ENCODE measurements at places on chromosomes 7 and 10.

- no peak for DNase-seq
These were observed 28.6 kb upstream of the SLC16A12 start for GRCh38 chr10:89563861-89564478.

GRCh38 chr10:5888351-5888750 is 1.3 kb downstream of the ANKRD16 start:
- no peak for DNase-seq

- no peak for DNase-seq
These were observed 2.3 kb upstream of the SLC29A3 start for GRCh38 chr10:71316786-71317160.

DNA sequence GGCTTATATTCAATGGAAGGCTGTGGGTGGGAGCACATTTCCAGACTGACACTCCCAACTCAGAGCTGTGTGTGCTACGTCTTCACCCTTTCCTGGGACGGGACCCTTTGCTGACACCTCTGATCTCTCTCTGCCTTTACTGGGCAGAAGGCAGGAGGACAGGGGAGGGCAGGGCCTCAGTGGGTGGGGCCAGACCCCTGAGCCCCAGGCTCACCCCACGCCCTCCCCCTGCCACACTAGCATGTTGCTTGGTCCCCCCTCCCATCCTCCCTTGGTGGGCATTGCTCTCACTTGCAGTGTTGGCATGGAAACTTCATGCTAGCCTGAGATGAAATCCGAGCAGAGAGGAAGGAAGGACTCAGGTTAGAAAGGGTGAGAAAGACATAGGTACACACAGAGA is 18.4 kb downstream of the TMEM273 start:
- DNase-seq = no peak

DNA sequence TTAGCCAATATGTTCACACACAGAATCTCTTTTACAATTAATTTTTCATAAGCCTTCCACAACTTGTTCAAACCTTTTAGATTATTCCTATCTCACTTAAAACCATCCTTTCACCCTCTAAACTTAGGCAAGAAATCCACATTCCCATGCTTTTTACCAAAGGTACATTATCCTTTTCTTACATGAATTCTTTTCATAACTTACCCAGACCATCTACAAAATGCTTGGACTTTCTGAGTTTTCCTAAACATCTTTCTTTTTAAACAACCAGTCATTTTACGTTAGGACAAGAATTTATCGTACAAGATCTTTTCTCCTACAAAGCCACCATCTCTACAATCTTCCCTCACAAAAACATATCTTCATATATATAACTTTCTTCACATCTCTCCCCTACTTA is 18.8 kb upstream of the GARS1 start:
- DNase-seq = no peak

DNA sequence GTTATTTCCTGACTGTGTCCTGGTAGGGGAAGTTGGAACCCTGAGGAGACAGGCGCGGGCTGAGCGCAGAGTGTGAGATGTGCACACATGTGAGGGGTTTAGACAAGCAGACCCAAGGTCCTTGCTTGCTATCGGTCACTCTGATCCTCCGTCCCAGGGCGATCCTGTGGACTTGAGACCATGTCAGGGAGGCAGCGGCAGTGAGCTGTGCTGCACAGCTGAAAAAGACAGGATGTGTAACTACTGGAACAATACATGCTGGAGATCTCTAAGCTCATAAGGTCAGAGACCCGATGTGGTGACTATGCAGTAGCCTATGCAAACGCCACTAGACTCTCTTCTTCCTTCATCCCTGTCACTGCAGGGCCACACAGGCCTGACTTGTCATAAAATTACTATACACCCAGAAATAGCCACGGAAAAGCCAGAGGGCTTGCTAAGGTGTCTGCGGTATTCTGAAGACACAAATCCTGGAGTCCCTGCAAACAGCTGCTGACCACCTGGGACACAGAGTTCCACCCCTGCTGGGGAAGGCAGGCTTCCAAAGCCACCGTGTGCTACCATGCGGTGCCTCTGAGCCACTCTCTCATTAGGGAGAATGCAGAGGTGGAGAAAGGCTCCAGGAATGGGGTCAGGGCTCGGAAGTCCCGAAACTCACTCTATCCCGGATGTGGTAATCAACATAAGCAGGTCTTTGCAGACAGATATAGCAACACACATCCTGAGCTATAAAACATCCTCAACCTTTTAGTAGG is 91.1 kb upstream of the DDC start:
- no peak for DNase-seq

GRCh38 chr10:68997211-68997610 is 8.6 kb downstream of the KIFBP start:
- no peak for DNase-seq

GRCh38 chr7:158979635-158980351 is 123.4 kb downstream of the DYNC2I1 start:
- no peak for DNase-seq

DNA sequence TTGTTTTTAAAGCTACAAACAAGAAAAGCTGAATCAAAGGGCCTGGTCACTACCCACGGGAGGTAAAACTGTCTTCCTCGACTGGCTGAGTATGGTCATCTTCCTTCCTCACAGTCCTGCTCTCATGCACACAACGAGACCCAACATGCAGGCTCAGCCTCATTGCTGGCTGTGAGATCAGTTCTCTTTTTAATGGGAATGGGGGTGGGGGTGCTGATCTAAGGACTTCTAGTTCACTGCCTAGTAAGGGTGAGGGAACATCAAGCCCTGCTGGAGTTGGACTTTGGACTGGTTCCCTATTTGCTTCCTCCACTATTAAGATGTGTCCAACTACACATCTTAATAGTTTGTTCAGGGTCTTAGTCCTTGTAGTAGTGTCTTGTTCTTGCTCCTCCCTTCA is 48.2 kb downstream of the ABCB4 start:
- DNase-seq = no peak

DNA sequence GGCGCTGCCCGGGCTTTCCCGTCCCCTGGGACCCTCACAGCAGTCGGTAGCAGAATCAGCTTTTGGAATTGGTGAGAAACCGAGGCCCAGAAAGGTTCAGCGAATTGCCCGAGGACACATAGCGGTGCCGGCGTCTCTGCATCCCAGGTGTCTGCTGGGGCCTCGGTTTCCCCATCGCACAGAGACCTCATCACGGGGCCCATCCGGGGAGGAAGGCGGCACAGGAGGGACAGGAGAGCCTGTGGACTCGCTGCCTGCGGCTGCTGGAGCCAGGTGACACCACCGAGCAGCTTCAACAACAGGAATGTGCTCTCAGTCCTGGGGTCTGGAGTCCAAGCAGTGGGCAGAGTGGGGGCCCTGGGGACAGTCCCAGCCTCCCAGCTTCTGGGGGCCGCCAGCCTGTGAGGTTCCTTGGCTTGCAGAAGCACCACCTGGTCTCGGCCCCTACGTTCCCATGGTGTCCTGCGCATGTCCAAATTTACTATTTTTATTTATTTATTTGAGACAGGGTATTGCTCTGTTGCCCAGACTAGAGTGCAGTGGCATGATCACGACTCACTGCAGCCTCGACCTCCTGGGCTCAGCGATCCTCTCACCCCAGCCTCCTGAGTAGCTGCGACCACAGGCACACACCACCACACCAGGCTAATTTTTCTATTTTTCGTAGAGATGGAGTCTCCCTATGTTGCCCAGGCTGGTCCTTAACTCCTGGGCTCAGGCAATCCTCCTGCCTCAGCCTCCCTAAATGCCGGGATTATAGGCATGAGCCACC is 539 bp upstream of the COX19 start:
- no peak for DNase-seq

- no peak for DNase-seq
These were observed 63.6 kb downstream of the GPR37 start for GRCh38 chr7:124701955-124702354.

DNA sequence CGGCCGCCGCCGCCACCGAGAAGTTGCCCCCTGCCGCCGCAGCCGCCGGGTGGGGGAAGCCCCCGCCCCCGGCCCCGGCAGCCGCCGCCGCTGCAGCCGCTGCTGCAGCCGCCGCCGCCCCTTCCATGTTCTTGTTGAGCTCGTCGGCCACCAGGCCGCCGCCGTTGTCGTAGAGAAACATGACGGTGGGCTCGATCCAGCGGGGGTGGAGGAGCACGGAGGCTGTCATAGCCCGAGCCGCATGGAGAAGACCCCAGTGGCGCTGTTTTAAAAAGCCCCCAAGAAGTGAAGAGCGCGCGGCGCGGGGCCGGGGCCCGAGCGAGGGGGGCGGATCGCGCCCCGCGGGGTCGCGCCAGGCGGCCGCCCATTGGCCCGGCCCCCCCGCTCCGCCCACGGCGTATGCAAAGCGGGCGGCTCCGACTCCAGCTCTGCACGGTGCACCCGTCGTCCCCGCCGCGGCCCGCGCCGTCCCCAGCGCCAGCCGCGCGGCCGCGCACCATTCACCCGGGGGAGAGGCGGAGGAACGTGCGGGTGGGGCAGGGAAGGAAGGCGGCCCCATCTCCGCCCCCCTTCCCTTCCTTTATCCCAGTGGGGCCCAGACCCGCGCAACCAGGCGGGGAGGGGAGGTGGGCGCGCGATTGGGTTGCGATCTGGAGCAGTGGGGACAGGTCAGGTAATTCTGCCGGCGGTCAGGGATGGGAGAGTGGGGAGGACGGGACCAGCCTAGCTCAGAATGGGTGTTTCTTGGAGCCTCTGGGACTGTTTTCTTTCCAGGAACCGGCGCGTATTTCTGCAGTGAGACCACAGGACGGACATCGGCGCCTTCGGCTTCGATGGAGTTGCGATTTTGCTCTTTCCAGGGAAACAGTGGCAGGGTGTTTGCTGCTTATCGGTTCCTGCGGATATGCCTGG is at the start of gene HOXA13:
Gene HOXA13, minus strand, starts transcription at position 243 of the 912 bp plus-strand sequence. Its CDS starts 14 bp downstream, at position 229.
- DNase-seq = no peak

GRCh38 chr7:98448766-98449165 is 47.9 kb upstream of the BAIAP2L1 start:
- DNase-seq = no peak

DNA sequence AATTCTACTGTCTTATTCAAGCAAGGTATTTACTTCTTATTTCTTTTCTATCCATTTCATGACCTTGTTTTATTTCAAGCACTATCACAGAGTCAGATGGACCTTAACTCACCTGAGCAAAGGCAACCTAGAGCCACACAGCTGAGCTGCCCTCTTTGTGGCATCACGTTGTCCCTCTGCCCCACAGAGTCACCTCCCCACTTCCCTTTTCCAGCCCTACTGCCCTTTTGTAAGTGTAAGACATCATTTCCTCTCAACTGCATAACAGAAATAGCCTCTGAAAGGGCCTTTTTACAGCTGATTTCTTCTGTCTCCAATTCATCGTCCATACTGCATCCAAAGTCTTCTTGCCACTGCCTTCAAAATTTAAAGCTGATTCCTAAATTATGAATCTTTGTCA is 946.0 kb downstream of the NRG3 start:
- DNase-seq = no peak

- no peak for DNase-seq
These were observed 42.1 kb upstream of the ADRA2A start for GRCh38 chr10:111034598-111035310.

- DNase-seq = no peak
These were observed 46.7 kb upstream of the MDFIC start for GRCh38 chr7:114875186-114875585.

- no peak for DNase-seq
These were observed 39.2 kb upstream of the JCAD start for GRCh38 chr10:30098629-30099028.

DNA sequence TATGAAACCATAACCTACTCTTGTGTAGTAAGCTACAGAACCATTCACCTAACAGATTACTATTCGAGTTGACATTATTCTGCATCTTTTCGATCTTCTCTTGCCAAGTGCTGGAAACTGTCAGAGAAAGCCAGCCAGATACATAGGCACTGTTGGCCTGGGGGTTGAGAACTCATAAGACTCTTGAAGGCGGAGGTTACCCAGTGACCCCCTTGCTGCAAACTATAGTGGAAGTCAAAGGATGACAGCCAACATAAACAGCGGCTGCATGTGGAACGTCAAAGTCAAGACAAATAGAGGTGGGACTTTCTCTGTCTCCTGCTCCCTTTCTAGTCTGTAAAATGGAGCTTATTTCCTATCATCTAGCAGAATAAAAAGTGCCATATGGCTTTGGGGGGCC is 394.2 kb downstream of the LRMDA start:
- no peak for DNase-seq

DNA sequence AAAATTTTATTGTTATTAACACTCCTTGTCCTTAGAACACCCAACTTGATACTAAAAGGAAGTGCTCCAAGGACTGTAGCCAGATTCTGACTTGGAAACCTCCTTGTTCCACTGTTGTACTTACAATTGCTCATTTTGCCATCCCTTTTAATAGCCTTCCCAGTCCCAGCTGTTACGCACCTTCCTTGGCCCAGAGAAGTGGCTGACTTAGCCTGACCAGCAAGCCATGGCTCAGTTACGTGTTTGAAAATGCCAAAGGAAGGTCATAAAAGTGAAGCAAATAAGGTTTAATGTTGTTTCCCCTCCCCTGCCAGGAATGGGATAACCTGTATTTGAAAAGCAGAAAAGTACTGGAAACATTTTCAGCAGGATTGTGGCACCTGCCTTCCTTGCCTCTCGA is 3.7 kb upstream of the ANKRD1 start:
- no peak for DNase-seq

GRCh38 chr10:103259989-103260388 is 14.3 kb downstream of the RPEL1 start:
- no peak for DNase-seq

DNA sequence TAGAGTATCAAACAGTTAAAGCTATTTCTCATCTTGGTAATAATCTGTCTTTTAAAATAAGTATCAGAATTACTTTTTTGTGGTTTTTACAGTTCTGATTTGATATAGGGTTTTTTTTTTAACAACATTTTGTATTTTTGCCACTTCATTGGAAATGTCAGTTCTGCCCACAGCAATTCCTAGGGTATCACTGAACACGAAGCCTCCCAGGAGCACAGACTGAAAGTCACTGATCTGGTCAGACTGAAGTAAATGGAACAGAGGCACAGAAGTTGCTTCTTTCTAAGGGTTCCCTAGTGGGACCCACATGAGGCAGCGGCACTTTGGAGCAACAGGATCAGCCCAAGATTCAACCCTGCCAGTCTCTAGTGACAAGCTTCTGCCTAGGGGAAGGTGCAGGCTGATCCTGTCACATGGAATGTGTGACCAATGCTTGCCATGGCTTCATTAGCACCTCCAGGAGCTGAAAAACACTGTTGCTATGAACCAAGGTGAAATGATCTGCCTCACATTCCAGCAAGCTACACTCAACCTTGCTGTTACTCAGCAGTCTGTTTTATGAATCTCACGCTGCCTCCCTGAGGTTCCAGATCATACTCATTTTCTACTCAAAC is 273.4 kb upstream of the CSTF2T start:
- DNase-seq = no peak

- no peak for DNase-seq
These were observed 29.7 kb downstream of the TMEM248 start for GRCh38 chr7:66950763-66951162.

- no peak for DNase-seq
These were observed 58.0 kb downstream of the ANKIB1 start for GRCh38 chr7:92303761-92304160.

GRCh38 chr7:117312593-117313580 is 10.0 kb downstream of the WNT2 start:
- no peak for DNase-seq

DNA sequence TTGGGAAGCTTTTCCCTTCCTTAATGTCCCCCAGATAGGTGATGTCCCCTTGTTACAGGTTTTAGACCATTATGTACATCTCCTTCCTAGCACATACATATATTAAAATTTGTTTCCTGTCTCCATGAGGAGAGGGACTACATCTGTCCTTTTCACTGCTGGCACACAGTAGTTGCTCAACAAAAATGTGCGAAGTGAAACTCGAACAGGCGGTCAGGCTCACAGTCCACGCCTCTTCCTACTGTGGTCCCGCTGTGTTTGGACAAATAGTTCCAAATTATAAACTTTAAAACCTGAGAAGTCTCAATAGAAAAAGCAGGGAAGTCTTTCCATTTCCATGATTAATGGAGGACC is 1.2 kb upstream of the HHEX start:
- no peak for DNase-seq

- DNase-seq = no peak
These were observed 124.1 kb downstream of the CAMK1D start for GRCh38 chr10:12473491-12473890.
